ENCODE measurements at places on chromosomes 1 and 21. TPM values are rescaled to one million over a fixed set of nuclear protein-coding genes. Genes with fewer than 3 reads are reported as not detected.

DNA sequence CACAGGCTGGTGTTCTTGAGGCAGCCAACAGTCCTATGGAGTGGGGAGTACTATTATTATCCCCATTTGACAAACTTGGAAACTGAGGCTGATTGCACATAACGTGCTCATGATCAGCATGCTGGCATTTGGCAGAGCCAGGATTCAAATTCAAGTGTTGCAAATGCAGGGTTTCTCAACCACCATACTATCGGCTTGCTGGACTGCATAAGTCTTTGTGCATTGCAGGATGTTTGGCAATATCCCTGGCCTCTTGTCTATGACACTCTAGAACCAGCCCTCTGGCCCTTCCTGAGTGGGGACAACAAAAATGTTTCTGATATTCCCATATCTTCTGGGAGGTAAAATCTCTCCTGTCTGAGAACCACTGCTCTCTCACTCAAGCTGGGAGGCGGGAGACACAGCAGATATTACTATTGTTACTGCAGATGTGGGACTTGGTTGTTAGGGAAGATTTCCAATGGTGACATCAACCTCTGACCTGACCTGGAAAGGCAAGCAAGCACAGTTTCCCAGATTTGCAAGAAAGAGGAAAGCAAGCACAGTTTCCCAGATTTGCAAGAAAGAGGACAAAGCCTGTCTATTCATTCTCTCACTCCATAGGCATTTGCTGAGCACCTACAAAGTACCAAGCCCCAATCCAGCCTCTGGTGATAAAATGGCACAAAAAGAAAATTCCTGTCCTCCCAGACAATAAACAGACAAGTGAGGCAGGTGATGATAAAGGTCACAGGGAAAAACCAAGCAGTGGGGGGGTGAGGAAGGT lies 1.0 kb upstream of the AADACL3 start:
- no peak overlapping the region for H3K27ac ChIP-seq
- no peaks in the 10 kb centered on the region for H3K4me1 ChIP-seq
- no peaks in the 10 kb centered on the region for H3K27me3 ChIP-seq

The DENND4B gene
- total RNA-seq: 43.3 TPM

DNA sequence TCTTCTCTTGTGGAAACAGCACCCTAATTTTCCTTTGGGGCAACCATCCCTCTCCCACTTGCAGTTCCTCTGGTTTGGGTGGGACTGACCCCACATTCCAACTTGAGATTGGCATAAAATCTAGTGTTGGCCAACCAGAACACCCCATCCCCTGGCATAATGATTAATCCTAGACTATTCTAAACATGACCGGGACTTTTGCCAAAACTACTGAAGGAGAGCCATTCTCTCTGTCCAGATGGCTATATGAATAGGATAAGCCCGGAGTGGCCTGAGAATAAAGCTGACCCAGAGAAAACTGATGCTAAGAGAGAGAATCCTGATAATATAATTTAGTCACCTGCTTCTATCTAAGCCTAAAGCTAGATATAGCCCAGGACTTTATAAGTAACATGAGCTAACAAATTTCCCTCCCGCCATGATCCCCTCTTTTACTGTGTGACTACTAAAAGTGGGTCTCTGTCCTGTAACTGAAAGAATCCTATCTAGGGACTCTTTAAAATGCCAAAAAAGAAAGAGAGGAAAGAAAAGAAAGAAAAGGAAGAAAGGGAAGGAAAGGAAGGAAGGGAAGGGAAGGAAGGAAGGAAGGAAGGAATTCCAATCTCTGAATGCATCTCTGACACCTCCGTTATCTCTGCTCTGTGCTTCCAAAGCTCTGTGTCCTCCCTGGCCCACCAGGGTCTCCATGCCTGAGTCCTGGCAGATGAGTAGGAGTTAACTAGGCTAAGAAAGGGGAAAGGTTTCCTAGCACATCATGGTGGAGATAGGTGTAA lies 28.0 kb upstream of the NRDC start:
- H3K27ac ChIP-seq: no peak overlapping the region
- no peaks in the 10 kb centered on the region for H3K4me1 ChIP-seq
- H3K4me3 ChIP-seq: no peak overlapping the region
- DNase-seq: no peak
- H3K27me3 ChIP-seq: no peaks in the 10 kb centered on the region

The GBP6 gene
- 1.00 TPM for total RNA-seq

GRCh38 chr1:2882966-2883696 lies 81.6 kb upstream of the TTC34 start:
- no peaks in the 10 kb centered on the region for H3K4me1 ChIP-seq
- H3K4me3 ChIP-seq: no peak overlapping the region
- no peaks in the 10 kb centered on the region for H3K27me3 ChIP-seq
- DNase-seq: no peak
- no peak overlapping the region for H3K27ac ChIP-seq

The CHIA gene
- total RNA-seq: 18.9 TPM
